ENCODE measurements at places on chromosomes 11 and 22. TPM values are rescaled to one million over a fixed set of nuclear protein-coding genes. Genes with fewer than 3 reads are reported as not detected.

DNA sequence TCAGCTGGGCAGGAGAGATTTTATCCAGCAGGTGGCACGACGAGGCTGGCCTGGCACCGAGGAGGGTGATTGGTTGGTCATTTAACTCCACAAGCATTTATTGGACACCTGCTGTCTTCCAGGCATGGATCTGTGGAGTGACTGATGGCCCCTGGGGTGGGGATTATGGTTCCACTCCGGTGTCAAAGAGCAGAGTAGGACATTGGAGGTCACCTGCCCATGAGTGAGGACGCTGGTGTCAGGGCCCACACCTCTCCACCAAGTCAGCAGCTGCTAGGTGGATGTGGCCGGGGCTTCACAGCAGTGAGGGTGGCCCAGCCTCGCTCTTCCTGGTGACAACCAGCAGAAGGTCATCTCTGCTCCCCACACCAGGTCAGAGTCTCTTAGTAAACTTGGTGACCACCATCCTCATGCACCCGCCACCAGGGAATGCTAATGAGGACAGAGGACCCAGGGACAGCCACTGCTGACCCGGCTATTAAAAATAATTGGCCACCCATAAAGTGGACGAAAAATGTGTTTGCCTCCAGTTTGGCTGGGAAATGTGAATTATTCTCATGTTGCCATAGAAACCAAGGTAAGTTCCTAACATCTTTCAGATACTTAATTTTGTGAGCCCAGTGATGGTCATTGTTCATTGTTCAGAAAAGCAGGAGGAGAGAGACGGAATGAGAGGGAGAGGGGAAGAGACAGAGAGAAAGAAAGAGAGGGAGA is 428.7 kb downstream of the TBC1D22A start:
- DNase-seq, result peak; percentile 46

SLC35F2 gene
- 15.4 TPM for polyA plus RNA-seq

GRCh38 chr11:13680501-13681264 is 12.2 kb downstream of the FAR1 start:
- no peak for DNase-seq

PATE4 gene
- polyA plus RNA-seq, result not detected

DNA sequence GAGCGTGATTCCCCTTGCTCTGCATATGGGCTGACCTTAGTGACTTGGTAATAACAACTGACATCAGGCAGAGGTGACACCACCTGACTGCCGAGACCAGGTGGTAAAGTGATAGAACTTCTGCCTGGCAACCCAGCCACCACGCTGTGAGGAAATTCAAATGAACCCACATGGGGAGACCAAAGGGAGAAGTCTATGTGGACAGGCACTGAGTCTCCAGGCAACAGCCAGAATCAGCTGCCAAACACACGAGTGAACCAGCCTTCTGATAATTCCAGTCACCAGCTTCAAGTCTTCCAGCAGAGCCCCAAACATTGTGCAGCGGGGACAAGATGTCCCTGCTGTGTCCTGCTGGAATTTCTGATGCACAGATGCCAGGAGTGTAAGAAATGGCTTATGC is 29.7 kb downstream of the SPATA19 start:
- no peak for DNase-seq

GRCh38 chr11:60970369-60970774 is 1.1 kb upstream of the CD6 start:
- DNase-seq, result no peak

GRCh38 chr11:58861533-58861932 is 17.0 kb upstream of the GLYATL2 start:
- DNase-seq, result no peak

GRCh38 chr11:105466582-105467228 is 143.2 kb upstream of the GRIA4 start:
- no peak for DNase-seq

Measured in sigmoid colon (tissue), 7 donors.